ENCODE measurements at places on chromosomes 2 and 18.

DNA sequence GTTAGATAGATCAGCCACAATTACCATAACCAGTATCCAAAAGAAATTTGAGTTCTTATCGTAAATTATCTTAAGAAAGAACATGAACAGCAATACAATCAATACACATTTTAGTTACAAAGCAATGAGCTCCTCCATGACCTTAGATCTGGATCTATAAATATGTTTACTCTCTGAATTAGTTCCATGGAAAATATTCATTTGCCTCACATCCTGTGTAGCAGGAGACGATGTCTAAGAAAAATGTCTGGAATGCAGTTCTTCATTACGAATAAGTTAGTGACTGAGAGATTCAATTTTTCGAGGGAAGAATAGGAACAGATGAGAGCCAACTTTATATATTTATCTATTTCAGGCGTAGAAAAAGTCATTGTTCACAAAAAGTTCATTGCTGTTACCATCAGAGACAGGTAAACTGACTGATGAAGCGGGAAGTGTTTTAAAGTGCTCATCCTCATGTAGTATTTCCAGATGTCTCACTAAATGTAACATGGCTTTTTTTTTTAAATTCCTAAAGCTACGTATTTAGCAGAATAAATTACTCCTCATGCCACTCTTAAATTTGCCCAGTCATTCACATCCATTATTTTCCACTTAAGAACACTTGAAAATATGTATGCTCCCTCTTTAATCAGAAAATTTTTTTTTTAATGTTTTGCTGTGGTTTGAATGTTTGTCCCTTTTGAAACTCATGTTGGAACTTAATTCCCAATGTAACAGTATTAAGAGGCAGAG is 106.5 kb upstream of the SCN1A start:
- DNase-seq, result peak; percentile 6

GRCh38 chr18:25974630-25975077 is 115.8 kb downstream of the SS18 start:
- peak; percentile 20 for DNase-seq

- peak; percentile 43 for DNase-seq
Measured at GRCh38 chr2:41881249-41881648, 166.6 kb upstream of the PKDCC start.

GRCh38 chr18:73688851-73689711 is 458.6 kb downstream of the FBXO15 start:
- DNase-seq, result peak; percentile 13

- no peak for DNase-seq
Measured at GRCh38 chr2:100106460-100106859, 35.9 kb downstream of the AFF3 start.
